Stimulated activated CD4-positive, alpha-beta T cell treated with anti-CD3 and anti-CD28 coated beads, Interleukin-1b, Interleukin-23, amount 100 ng/mL, for 1 hour (primary cell): ENCODE measurements at places on chromosomes 1 and 21.

DNA sequence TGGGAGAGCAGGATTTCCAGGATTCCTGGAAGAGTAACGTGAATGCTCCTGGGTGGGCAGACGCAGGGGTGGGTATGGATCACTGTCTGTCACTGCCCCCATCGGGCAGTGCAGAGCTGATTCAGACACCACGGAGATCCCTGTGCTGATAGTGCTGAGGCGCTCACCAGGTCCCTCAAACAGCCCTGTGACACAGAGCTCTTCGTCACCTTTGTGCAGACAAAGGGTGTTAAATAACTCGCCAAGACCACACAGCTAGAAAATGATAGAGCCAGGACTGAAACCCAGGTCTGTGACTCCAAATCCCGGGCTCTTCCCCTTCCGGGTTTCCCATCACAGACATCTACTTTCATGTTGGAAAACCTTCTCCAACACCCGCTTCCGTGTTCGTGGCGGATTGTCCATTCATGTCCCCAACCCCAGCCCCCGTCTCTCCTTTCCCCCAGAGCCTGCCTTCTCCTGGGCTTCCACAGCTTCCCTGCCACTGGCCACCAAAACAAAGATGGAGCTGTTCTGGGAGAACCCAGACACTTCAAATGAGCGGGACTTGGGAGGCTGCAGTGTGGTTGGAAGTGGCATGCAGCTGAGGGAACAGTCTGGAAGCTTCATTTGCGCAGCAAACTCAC is 2.6 kb downstream of the EFHD2 start:
- no peak for DNase-seq

- DNase-seq = no peak
Measured at GRCh38 chr1:93681101-93681988, at the start of gene BCAR3. BCAR3 (minus strand) TSS chr1:93681837; CDS start chr1:93674930, 6,907 bp downstream.

DNA sequence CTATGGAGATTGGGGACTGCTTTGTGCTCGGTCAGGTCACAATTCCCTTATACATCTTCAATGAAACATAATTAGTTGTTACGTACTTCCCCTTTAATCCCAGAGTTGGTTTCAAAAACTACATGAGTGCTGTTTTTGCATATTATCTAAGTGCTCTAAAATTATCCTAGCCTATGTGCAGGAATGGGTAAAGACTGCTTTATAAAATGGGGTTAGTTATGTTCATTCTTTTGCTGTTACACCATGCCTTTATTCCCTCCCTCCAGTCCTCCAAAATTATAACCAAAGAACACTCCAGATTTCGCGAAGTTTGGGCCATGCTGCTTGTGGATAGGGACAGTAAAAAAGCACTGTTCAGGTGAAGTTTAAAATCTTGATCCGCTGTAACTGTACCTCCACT is 173.9 kb upstream of the SNX7 start:
- no peak for DNase-seq

- DNase-seq = no peak
Measured at GRCh38 chr21:33884376-33885171, 31.0 kb downstream of the ATP5PO start.

GRCh38 chr1:227167276-227168101 is 150.8 kb downstream of the CDC42BPA start:
- no peak for DNase-seq

- no peak for DNase-seq
Measured at GRCh38 chr1:243587823-243588560, 262.1 kb downstream of the AKT3 start.

DNA sequence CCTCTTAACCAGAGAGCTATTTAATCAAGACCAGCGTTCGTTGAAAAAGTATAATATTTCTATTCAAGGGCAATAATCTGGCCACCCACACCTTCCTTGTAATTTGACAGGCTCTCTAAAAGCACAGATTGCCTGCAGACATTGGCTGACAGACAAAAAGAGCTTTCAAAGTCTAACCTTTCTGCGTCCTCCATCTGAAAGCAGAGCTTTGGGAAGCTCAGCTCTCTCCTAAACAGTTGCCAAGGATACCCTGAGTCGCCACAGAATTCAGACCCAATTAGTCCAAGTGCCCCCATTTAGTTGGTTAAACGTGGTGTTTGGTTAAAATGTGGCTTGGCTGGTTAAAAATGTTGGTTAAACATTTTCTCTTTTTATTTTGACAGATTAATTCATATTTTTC is 33.7 kb upstream of the PLA2G2C start:
- no peak for DNase-seq

DNA sequence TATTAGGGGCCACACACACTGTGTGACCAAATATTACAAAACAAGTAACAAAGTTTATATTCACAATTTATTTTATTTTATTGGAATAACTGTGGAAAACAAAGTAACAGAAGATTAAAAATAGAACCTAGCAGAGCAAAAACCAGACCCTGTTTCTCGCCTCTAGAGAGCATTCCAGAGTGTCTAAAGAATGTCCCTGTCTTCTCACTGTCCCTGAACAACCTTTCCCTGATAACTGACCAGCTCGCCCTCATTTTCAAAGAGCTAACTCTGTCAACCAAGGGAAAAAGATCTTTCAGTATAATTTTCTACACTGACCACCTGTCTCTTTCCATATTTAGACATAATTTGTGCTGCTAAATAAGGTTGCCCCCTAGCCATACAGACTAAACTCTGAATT is 646.9 kb downstream of the USP25 start:
- DNase-seq = no peak

GRCh38 chr21:42425591-42425990 is 21.9 kb downstream of the UBASH3A start:
- no peak for DNase-seq

GRCh38 chr1:147444381-147444780 is 96.9 kb upstream of the BCL9 start:
- DNase-seq = no peak

DNA sequence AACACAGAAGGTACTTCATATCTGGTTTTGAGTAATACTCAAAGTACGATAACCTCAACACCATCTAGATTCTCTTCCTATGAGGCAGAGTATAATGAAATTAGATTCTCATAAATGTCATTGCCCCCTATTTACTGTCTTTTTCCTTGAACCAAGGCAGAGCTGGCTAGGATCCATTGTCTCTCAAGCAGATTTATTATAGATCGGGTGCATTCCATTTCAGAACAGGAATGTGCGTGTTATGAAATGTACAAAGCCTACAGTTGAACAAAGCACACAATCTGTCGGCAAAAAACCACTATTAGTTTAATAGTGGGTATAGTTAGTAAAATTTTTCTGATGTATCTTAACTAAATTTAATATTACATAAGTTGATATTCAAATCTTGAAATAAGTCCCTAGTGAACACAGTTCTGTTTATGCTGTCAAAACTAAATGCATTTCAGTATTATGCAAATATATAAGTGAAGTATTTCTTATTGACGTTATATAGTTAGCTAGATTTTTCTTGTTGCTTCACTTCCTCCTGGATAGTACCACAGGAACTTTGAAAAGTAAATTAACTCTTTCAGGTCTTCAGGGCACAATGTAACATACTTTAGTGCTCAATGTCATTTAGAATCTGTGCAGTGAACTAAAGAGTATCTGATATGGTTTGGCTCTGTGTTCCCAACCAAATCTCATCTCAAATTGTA is 92.1 kb downstream of the DDAH1 start:
- no peak for DNase-seq

DNA sequence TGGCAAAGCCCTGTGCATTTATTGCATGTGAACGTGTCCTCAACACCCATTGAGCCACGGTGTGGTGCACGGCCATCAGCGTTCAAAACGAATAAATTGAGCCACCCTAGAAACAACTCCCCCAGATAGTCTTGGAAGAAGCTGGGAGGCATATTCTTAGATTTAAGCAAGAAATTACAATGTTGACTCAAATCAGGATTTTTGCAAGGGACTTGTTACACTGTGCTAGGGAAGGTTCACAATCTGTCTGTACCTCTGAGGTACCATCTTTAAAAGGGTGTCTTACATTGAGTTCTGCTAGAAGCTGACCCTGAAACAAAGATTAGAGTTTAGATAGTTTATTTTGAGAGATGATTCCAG is 16.2 kb downstream of the CD247 start:
- DNase-seq = no peak

- DNase-seq = no peak
Measured at GRCh38 chr1:109589177-109589576, 30.2 kb downstream of the GNAT2 start.

DNA sequence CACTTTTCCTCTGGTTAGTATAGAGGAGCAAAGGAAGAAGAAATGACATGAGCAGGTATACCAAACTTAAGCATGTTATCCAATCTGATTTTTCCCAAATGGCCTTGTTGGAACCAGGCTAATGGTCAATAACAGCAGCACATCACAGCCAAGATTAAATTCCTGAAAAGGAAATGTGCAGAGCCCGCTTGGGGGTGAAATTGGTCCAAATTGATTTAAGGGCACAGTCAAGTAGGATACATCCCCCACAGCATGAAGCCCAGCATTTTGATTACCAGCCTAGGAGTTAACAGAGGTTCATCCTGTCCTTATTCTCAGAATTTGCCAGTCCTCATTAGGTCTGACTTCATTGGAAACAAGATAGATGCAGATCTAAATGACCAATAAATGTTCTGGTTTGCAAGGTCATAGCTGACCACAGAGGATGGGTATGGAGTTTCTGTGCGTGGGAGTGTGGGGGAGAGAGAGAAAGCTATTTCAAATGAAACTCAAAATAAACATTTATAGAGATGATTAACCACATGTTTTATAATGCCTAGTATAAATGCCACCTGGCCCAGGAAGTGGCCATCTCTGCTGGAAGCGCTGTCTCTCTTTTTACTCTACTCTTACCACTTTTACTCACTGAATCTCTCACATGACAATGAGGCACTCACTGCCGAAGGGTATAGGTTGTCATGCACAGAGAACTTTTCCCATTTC is 38.7 kb downstream of the RGS5 start:
- no peak for DNase-seq

- no peak for DNase-seq
Measured at GRCh38 chr1:41452704-41453290, 31.7 kb downstream of the EDN2 start.

DNA sequence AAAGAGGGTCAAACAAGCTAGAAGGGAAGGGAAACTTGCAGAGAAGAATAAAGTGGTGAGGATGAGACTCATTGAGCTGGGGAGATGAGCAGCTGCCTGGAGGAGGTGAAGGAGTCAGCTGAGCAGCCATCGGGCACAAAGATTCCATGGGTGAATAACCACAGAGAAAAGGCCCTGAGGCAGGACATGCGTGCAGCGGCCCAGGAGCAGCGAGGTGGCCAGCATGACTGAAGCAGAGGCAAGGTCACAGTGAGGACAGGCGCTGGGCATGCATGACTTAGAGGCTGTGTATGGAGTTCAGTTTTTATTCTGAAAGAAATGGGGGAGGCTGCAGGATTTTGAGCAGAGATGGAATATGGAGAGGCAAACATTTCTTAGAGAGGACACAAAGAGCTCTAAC is 24.9 kb downstream of the OLFML2B start:
- DNase-seq = no peak

DNA sequence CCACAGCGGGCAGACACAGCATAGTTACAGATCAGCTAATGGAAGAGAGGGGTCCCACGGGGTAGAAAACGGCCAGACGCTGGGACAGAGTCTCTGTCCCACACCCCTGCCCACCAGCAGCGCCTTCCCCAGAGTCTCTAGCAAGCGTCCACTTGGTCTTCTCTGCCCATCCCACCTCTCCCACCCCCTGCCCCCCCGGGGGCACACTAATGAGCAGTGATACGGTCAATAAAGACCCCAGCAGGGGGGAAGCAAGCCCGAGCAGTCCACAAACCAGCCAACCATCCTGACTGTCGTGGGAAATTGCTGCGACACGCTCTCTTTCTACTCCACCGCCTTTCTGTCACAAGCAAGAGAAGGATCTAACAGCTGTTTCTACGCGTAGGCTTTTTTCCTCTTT is 374.7 kb downstream of the NPHP4 start:
- no peak for DNase-seq

DNA sequence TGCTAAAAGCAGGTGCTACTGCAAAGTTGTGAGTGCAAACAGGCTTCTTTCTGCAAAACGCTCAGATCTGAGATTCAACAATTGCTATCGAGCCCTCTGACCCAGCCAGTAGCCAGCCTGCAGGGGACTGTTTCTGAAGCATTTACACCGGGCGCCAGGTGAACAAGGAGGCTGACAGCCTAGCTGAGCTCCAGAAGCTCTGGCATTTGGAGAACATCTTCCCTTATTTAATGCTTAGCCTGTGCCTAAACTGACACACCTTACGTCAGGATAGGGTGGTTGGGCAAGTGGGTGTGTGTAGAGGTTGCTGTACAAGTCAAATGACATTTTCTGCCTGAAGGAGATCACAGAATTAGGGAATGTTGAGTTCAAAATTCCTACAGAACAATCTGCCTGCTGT is 15.8 kb upstream of the PLA2G2C start:
- DNase-seq = no peak

DNA sequence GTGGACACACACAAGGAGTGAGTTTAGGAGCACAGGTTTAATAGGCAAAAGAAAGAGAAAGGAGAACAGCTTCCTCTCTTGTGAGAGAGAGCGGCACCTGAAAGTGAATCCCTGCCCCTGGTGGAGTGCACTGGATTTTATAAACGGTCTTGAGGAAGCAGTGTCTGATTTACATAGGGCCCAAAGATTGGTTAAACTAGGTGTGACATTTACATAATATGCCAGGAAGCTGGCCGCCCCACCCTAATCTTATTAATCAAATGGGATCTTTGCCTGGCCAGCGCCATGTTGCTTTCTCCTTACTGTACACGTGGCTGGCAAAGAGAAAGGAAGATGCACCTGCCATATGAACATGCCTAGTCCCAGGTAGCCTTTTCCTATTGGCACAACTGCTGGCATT is 38.7 kb downstream of the CFH start:
- no peak for DNase-seq

DNA sequence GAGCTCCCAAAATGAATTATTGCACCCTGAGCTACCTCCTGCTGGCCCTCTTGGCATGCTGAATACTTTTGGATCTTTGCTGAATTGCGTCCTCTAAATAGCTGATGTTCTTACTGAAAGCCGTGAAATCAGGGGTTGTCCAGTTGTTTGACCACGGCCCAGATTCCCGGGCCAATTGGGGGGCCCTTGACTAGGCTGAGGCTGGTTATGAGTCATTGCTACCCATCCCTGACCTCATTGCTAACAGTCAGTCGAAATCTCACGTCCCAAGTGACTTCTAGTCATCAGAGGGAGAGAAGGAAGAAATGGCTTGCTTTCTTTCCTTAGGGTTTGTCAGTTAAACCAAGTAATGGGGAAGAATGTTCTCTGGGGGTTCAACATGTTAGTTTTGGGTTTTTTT is 37.4 kb downstream of the SMYD2 start:
- no peak for DNase-seq

GRCh38 chr1:3367376-3367775 is 87.1 kb upstream of the ARHGEF16 start:
- no peak for DNase-seq
